ENCODE measurements at places on chromosomes 6 and 20.

DNA sequence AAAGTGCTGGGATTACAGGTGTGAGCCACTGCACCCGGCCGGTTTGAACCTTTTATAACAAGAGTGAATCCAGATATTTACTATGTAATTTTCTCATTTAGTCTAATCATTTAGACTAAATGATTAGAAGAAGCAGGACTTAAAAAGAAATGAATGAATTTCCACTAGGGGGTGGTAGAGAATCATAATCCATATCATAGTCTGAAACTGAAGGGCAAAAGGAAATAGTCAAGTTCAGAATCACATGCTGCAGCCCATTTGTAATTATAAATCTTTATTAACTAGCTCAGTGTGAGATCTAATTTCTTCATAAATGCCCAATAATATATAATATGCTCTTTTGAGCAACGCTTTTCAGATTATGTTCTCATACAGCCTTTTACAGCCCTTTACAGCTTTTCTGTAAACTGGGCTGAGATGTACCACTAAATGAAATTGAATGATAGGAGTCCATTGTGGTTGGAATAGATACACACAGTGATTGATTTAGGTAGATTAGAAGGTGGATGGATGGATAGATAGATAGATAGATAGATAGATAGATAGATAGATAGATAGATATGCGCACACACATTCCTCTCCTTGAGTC lies 31.8 kb downstream of the PSMB9 start:
- no peak for DNase-seq

DNA sequence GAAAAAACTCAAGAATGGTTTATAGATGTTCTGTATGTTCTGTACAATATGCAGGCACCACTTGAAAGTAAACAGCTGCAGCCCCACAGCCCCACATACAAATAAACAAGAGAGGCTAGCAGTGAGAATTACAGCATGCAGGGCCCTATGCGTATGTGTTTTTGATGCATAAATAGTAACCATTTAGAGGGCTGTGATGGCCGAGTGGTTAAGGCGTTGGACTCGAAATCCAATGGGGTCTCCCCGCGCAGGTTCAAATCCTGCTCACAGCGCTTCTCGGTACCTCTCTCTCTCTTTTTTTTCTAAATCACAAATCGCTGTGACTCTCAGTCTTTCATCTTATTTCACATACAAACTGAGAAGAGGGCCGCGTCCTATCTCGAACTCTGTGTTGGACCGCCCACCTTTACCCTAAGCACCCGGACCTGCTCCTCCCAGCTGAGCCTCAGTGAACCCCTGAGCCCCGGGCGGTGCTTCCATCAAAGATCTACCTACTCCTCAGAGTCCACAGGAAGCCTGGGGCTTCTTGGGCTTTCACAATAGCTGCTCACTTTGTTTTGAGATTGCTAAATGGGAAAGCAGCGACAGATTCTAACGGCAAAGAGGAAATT lies 37.7 kb upstream of the PRSS16 start:
- no peak for DNase-seq

- no peak for DNase-seq
Observed at GRCh38 chr6:34334796-34335416, 57.6 kb downstream of the NUDT3 start.

DNA sequence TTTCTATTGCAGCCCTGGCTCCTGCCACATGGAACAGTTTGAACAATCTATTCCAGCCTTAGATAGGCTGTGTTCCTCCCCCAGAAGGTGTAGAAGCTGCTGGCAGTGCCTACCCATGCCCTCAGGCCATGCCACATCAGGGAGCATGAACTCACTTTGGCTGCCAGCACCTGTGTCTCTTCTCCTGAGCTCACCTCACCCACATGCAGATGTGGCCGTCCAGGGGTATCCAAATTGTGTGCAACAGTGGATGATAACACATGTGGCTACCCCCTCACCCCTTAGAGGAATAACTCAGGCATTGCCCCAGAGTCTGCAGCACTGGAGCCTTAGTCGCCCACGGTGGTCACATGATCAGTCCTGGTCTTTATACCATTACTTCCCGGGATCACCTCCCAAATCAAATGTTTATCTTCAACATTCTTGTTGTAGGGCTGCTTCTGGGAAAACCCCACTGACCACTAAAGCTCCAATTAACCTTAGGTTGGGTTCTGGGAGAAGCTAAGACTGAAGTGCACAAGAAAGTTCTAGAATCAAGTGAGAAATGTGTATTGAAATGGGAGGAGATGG lies 110.4 kb downstream of the BANF2 start:
- DNase-seq = no peak

DNA sequence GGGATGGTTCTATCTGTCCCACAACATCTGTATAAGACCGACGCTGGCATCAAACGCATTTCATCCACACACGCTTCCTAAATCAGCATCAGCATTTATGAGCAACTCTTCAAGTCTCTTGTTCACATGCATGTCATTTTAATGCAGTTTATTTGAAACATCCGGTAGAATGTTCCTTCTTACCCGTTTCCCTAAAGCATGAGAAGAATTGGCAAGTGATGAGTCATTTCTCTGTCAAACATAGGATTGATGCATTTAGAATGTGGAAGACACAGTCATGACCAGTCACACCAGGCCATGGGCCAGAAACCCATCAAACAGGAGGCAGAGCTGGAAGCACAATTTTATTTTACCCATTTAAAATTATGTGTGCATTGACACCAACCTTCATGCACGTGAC lies 122.8 kb downstream of the UST start:
- no peak for DNase-seq

DNA sequence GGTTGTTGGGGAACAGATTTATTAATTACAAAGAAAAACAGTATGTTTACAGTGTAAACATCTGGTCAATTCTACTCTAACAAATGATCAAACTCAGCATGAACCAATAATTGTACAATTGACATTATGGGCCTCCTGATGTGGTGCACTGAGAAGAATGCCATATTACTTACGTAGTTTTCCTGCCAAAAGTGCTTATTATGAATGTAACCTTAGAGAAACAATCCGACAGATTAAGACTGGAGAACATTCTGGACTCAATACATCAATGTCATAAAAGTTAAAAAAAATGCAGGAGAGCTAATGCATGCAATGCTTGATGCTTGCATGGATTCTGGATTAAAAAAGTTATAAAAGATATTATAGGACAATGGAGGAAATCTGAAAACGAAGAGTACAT lies 69.0 kb downstream of the LYRM4 start:
- no peak for DNase-seq

DNA sequence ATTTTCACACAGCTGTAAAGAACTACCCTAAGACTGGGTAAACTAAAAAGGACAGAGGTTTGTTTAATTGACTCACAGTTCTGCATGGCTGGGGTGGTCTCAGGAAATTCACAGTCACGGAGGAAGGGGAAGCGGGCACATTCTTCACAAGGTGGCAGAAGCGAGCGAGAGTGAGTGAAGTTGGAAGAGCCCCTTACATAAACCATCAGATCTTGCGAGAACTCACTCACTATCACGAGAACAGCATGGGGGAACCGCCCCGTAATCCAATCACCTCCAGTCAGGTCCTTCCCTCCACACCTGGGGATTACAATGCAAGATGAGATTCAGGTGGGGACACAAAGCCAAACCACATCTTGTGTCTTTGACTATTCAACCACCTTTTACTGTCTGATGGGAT lies 700.5 kb downstream of the TENT5A start:
- no peak for DNase-seq

All from HL-60 (cell line).